ENCODE measurements at places on chromosomes 7 and 10.

- no peak for DNase-seq
Observed at GRCh38 chr10:7056216-7056615, 354.6 kb downstream of the SFMBT2 start.

DNA sequence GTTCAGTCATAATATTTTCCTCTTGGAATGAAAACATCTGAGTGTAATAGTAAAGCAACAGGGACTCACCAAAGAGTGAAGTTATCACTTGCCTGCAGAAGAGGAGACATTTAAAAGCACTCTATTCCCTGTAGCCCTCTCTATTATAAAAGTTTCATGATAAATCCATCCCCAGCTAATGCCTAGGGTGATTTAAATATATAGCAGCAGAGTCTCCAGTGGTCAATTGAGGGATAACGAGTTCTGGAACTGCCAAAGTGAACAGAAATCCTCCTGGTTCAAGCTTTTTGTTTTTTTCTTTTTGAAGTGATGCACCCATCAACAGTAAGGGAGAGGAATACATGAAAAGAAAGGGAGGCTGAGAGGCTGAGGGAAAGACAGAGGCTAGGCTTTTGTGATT is 87.3 kb downstream of the EVX1 start:
- no peak for DNase-seq

- peak; percentile 63 for DNase-seq
Observed at GRCh38 chr7:148856891-148857290, 27.2 kb downstream of the EZH2 start.

GRCh38 chr10:76334255-76334654 is 902.8 kb downstream of the LRMDA start:
- DNase-seq = no peak

GRCh38 chr7:18163091-18163490 is 135.4 kb upstream of the PRPS1L1 start:
- no peak for DNase-seq

DNA sequence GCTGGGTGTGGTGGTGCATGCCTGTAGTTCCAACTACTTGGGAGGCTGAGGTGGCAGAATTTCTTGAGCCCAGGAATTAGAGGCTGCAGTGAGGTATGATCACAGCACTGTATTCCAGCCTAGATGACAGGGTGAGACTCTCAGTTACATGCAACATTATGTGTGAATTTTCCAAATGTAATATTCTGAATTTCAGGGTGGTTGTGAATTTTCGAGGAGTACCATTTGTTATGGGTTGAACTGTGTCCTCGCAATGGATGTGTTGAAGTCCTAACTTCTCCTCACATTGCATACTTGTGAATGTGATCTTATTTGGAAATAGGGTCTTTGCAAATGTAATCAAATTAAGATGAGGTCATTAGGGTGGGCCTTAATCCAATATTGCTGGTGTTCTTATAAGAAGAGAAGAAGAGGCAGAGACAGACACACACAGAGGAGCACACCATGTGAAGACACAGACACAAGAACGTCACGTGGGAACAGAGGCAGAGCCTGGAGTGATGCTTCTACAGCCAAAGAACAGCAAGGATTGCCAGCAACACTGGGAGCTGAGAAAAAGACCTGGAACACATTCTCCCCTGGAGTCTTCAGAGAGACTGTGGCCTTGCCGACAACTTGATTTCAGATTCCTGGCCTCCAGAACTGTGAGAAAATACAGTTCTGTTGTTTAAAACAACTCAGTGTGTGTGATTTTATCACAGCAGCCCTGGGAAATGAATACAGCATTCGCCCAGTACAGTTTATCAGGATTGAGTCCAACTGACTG is 91.9 kb downstream of the ZNF783 start:
- no peak for DNase-seq

All from MV-4-11 (cell line).